ENCODE measurements at places on chromosomes 3 and 15.

DNA sequence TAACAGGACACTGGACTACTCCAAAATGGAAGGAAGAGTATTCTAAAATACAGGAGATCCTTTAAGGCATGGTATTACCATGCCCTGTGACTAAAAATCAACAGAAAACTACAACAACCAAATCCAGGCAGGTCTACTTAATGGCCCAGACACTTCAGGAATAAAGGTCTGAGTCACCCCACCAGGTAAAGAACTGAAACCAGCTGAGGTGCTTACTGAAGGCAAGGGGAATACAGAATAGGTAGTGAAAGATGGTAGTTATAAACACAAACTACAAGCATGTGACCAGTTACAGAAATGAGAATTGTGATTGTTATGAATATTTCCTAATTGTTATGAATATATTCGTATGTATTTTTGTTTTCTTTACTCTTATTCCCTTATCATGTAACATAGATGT lies 13.4 kb downstream of the IFT57 start:
- DNase-seq: no peak

DNA sequence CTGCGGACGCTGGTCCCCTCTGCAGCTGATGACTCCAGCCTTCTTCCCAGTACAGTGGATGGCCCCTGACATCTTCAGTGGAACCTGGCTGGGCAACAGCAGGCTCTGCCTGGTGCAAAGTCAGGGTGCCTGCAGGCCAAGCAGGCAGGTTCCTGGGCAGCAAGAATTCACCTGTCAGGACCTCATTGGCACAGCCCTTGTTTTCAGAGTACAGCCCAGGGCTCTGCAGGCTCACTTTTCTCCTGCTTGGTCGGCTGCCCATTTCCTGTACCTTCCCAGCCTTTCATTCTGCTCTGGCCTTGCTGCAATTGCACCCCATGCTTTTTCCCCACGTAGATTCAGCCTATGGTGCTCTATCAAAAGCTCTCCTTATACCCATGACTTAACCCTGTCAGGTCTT lies 56.0 kb downstream of the LRTM1 start:
- DNase-seq: no peak

DNA sequence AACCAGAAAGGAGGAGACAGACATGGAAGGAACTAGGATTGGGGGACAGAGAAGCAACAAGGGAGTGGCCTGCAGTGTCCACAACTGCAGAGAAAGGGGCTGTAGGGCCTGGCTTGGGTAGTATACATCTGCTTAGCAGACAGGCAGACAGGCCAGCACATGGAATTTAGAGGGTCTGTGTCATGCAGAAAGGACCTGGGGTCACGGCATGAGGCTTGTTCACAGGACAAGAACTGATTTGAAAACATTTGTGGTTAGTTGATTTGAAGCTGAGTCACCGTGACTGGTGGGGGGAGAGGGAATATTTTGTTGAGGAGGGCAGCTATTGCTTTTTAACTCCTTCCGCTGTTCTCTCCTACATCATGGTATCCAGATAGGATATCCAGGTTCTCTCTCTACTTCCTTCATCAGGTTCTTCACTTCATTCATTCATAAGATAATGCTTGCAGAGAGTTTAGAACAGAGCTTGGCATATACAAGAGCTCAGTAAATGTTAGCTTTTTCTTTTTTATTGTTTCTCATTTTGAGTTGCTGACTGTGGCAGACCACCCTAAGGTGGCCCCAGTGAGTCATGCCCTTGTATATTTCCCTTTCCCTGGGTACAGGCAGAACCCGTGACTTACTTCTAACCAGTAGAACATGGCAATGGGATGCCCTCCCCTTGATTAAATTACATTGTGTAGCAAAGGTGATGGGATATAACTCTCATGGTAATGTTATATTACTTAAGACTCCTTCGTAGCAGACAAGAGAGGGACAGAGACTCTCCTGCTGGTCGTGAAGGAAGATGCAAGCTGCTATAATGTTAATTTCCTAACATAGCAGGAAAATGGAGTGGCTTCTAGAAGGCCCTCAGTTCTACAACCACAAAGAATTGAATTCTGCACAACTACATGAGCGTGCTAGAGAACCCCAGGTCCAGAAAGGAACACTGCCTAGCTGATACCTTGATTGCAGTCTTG lies 95.0 kb upstream of the NMNAT3 start:
- no peak for DNase-seq

DNA sequence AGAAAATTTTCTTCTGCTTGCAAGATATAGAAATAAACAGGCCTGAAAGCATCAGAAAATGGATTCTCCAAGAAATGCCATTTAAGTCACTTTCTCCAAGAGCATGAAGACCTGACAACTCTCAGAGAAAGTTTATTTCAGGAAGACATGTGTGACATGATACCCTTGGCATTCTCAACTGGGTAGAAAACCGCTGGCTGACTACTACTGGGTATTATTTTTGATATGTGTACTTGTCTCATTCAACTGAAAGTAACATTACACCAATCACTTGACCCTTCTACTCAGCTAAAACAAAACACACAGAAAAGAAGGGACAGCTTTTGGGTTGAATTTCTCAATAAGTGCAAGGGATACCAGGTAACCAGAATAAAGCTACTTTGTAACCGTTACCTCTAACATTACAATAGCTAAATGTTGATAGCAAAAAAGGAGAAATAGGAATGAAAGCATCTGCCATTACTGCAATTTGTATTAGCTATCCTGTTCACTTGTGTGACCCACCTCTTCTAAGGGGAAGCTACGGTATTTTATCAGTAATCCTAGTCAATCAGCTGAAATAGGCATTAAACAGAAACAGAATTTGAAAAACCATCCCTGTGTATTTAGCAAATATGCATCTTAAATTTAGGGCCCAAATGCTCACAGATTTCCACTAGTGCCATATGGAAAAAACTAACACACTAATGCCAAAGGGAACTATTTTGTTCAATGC lies 7.3 kb downstream of the TRA2B start:
- DNase-seq: no peak

DNA sequence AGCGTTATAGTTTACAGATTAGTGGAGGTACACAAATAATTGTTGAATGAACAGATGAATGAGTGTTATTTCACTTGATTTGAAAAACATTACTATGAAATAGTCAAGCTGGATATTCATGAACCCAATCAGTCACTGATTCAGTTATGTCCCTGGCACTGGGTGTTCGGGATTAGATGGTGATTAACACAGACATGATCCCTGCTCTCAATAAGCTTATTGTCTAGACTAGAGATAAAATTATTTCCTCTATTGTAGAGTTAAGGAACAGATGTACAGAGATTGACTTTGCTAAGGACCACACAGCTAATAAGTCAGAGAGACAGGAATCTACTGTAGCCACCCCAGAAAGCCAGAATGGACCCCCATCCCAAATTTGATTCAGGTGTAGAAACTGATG lies 963 bp downstream of the GRAMD1C start:
- DNase-seq: no peak

DNA sequence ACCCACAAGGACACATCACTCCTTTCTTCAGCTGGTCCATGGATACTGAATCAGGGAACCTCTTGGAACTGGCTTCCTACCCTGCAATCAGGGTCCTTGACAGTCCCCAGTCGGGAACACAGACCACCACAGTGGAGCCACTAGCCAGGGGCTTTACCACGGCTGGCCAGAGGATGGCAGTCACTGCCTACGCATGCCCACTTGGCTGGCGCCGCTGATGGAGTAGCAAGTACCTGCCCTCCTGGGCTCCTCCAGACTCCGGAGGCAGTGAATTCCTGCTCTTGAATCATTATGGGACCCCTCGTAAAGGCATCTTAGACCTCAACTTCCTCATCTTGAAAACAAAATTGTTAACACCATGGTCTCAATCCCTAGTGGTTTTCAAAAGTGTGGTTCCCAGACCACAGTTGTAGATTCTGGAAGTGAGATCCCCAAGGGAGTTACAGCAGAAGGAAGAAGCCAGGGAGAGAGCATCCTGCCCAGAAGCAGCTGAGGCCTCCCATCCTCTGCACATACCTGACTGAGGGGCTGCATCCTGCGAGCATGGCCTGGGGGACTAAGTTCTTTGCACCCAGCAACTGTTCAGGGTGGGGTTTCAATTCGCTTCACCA lies 9.1 kb upstream of the SKIC8 start:
- peak; percentile 66 for DNase-seq

DNA sequence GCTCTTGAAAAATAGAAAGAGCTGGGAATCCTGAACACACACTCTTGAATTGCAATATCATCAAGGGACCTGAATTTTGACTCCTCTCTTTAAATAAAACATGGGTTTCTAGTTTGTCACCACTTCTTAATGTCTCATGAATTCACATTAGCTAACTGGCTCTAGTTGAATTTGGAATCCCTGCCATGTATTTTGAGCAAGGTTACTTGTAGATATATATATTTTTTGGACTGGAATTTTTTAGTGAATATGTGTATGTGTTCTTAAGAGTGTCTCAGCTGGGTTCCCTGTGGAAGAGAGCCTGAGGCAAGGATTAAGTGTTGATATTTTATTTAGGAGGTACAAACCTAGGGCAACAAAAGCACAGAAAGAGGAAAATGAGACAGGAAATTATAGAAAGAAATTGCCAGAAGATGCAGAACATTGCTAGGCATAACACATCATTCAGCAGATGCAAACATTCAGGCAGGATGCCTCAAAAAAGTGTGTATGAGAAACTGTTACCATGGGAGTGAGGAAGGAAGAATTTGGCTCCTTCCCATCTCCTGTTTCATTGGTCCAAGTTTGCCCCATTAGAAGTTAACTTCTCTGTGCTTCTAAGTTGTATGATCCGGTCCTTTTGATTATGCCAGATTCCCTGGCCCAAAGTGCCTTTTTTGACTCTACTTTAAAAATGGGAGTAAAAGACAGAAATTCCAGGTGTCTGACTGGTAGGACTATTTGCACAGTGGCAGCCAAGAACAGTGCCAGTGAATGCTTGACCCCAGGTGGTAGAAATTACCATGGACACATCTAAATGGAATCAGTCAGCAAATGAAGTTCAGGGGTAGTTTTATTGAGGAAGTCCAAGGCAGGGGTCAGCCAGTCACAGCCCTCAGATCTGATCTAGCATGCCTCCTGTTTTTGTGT lies 253.7 kb upstream of the TGFBR2 start:
- DNase-seq: no peak
